GM19239 (cell line): ENCODE measurements at places on chromosomes 6 and 20.

DNA sequence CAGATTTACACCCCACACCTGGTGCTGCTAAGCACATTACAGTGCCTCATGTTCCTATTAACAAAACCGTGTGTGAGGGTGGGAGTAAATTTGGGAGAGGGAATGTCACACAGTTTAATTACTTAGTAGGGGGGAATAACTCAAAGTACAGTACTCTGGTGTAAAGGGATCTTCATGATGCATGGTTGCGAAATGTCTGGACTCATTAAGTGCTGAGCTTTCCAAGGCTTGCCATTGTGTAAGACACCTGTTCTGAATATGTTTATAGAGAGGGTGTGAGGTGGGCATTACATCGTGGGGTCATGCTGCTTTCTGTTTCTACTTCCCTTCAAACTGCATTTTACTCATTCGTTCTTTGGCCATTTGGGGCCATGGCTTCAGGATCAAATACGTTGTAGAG is 181.2 kb downstream of the ADGRG6 start:
- DNase-seq, result no peak

DNA sequence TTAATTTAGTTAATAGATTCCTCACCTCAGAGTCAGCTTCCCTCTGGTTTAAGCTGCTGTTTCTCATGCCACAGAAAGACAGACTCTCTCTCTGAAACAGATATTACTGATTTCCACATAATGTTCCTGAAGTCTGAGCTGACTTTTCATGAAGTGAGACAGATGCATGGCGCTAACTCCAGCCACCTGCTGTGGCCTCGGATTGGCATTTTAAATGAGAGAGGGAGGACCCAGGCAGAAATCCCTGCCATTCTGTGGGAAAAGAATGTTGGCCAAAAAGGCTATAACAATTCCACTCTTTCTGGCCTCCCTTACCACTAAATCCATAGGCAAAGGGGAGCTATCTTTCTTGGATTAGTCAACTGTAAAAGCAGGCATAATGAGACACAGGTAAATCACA is 354.1 kb upstream of the CDH4 start:
- no peak for DNase-seq

DNA sequence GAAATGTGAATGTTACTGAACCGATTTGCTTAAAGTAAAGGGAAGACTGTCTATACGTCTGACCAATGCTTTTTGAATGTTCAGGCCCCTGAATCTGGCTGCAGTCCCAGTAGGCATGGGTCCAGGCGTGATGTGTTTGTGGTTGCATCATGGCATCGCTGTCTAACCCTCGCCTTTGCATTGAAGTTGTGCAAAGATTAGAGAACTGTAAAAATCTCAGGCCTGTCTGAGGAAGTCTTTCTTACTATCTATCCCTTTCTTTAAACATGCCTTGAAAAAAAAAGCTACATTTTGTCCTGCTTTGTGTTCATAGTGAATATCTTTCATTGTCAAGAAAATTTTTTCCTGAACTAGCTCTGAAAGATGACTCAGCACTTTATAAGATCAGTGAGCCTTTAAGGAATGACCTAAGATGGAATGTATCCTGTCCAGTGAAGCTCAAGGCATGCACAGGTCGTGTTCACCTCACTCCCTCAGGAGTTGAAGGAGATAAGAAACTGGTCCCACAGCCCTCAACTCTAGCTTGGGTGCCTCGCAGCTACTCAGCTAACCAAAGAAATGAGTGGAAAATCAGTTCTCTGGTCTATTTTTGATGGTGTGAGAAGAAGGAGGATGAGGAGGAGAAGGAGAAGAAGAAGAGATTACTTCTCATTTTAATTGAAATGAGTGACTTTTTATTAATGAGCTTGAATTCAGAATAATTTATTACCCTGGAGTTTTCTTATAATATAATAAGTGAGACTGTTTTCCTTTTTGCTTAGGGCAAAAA is 48.6 kb downstream of the TPD52L1 start:
- no peak for DNase-seq

DNA sequence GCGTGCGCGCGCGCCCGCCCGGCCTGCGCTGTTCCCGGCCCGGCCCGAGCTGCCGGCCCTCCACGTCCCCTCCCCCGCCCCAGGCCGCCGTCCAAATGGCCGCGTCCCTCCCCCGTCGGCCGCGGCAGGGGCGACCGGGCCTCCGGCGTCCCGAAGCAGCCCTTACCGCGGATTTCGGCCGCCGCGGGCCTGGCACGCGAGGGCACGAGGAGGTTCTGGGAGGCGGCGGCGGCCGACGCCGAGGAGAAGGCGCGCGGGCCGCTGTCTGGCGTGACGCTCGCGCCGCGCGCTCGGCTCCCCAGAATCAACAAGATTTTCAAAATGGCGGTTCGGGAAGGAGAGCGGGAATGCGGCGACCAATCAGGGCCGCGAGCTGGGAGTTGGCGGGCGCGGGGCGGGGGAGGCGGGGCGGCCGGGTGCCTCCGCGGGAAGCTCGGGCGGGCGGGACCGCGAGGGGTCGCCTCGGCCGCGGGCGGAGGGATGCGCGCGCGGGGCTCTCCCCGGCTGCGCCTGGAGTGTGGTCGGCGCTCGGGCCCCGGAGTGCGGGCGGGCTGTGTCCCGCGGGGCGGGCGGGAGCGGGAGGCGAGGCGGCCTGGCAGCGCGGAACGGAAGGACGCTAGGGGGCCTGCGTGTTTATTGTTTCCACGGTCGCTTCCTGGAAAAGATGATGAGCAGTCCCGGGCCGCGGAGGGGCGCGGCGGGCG is at the start of gene DEK:
Gene DEK (minus strand): TSS at position 312 of the 704 bp plus-strand sequence. CDS start 543 bp downstream, outside the sequence.
- DNase-seq, result peak; percentile 55

- DNase-seq, result no peak
Measured at GRCh38 chr6:70527071-70527737, 39.5 kb upstream of the SDHAF4 start.

- DNase-seq, result no peak
Measured at GRCh38 chr6:39173270-39173669, 56.0 kb downstream of the KCNK5 start.

DNA sequence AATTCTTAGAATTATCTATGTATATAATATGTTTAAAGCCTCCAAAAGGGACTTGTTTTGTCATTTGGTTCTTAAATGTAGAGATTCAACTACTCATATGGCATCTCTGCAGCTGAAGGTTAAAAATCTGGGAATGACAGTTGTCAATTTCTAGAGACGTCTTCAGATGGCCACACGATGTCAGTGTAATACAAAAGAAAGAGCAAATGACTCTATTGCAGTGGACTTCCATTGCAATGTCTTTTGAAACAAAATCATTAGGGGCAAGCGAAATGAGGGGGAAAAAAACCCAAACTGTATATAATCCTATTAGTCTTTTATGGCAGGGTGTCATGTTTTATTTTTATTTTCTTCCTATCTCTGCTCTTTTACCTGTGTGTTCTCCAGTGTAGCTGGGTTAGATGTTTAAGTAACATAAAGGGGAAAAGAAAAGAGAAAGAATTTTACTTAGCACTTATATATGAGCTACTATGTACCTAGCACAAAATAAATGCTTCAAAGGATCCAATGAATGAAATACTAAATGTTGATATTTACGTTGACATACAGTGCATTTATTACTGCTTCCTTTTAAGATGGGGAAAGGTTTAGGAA is 26.2 kb downstream of the CCN2 start:
- DNase-seq, result no peak

DNA sequence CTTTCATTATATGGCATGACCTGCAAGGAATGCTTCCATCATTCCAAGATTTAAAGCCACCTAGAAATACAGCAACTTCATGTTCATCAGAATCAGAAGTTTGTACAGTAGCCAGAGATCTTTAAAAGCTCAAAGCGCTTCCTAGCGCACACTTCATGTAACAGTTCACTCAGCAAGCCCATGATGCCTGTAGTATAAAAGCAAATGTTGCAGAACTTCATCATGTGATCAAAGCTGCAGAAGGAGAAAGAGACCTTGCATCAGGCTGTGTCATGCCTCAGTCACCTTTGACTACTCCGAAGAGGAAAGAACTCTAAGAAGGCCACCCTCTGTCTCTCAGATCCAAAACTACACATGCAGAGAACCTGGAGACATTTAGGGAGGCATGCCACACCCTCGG is 78.5 kb downstream of the AGPAT4 start:
- no peak for DNase-seq

GRCh38 chr6:134446218-134446848 is 128.4 kb upstream of the SGK1 start:
- DNase-seq, result no peak

DNA sequence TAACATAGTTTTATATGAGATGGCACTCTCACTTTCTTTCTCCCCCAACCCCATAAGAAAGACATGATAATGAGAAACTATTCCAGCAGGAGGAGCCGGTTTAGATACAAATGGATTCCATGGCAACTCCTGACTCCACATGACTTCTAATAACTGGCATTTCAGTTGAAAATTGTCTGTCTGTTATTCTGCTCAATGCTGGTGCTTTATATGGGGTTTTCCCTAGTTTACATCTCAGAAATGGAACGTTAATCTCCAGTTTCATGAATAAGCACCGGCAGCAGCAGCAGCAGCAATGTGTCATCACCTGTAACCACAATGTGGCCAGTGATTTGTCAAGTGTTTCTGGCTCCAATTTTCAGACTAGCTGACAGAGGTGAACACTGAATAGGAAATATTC is 8.0 kb upstream of the SIM1 start:
- no peak for DNase-seq

DNA sequence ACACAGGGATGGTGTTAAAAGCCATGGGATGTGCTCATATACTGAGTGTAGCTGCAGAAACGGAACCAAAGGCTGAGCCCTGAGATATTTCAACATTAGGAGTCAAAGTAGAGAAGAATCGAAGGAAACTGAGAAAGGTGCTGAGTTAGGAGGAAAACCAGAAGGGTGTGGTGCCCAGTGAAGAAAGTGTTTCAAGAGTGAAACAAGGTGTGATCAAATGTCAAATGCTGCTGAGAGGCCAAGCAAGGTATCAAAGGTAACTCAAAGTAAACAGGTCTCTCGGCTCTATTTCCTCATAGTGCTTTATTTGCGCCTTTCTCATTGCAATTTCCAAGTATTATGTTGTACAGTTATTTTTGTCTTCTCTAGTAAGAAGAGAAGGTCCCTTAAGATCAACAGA is 94.1 kb downstream of the PRDM1 start:
- no peak for DNase-seq

GRCh38 chr6:1321738-1322137 is 9.8 kb downstream of the FOXQ1 start:
- DNase-seq, result no peak

GRCh38 chr6:90107771-90108282 is 188.8 kb downstream of the BACH2 start:
- no peak for DNase-seq

- DNase-seq, result no peak
Measured at GRCh38 chr6:55009131-55009530, 162.6 kb downstream of the FAM83B start.

GRCh38 chr20:36390269-36390668 is 84.1 kb downstream of the DLGAP4 start:
- no peak for DNase-seq

GRCh38 chr20:36063916-36064657 is 90.5 kb upstream of the EPB41L1 start:
- no peak for DNase-seq

- DNase-seq, result no peak
Measured at GRCh38 chr20:36872852-36873251, 3.1 kb upstream of the TLDC2 start.

- DNase-seq, result no peak
Measured at GRCh38 chr6:161161121-161161520, 112.7 kb downstream of the AGPAT4 start.

GRCh38 chr6:87529221-87529620 is 56.4 kb downstream of the SLC35A1 start:
- no peak for DNase-seq

- no peak for DNase-seq
Measured at GRCh38 chr6:11110921-11111768, at the start of gene ERVFRD-1. ERVFRD-1 (minus strand) TSS chr6:11111725; CDS start chr6:11105310, 6,415 bp downstream.

DNA sequence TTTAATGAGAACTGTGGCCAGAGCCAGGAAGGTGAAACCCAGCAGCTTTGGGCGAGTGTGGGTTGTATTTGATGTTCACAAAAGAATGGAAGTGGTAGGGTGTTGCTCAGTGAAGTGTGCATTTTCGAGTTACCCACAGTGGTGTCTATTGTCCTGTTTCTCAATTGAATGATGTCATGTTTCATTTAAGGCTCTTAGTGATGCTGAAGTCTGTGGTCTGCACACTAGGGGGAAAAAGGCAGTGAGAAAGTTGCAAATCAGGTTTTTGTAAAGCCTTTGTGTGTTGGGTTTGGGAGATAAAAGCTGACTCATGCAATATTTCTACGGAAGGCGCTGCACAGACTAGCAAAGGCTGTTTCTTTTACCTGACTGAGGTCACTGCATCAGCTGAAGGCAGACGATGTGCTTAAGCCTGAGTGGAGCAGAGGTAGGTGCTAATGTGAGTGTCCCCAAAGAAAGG is 121.1 kb downstream of the PLEKHG1 start:
- peak; percentile 36 for DNase-seq

DNA sequence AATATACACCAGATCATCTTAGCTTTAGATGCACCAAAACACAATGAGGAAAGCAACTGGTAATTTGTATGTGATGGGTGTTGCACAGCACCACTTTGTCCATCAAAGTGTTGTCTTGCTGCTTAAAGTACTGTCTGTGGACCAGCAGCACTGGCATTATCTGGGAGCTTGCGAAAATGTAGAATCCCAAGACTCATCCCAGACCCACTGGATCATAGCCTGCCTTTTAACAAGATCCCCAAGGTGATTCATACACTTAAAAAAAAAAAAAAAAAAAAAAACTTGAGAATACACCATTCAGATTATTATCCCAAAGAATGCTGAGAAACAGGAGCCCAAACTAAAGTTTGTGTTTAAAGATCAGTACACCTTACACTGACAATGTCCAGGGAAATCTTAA is 123.4 kb downstream of the TASP1 start:
- no peak for DNase-seq

DNA sequence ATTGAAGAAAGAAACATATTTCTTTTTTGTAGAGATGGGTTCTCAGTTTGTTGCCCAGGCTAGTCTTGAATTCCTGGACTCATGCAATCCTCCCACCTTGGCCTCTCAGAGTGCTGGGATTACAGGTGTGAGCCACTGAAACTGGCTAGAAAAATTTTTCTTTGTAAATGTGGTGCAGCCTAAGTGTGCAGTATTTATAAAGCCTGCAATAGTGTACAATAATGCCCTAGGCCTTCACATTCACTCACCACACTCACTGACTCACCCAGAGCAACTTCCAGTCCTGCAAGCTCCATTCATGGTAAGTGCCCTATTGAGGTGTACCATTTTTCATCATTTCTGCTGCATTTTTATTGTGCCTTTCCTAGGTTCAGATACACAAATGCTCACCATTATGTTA is 31.4 kb downstream of the NHSL1 start:
- DNase-seq, result no peak

DNA sequence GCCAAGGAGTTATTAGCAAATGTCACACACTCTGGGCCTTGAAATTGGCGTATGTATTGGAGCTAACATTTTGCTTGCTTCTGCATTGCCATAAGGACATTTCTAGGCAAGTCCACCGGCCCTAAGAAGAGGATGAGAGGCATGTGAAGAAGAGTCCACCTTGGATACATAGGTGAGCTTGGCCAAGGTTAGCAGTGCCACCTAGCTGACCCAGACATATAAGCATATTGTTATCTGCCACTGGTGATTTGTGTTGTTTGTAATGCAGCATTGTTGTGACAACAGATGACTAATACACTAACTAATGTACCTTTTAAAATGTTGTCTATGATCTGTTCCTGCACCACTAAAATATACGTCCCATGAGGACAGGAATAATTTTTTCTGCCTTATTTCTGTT is 24.8 kb upstream of the HLA-DQA2 start:
- no peak for DNase-seq

- no peak for DNase-seq
Measured at GRCh38 chr6:109610590-109610989, 80.4 kb downstream of the AK9 start.

GRCh38 chr6:52416629-52417151 is 3.5 kb upstream of the EFHC1 start:
- DNase-seq, result no peak

GRCh38 chr6:156773476-156773875 is 3.7 kb upstream of the ARID1B start:
- no peak for DNase-seq
